Upper lobe of left lung (tissue), 6 donors: ENCODE measurements at places on chromosomes 2 and 18. TPM values are rescaled to one million over a fixed set of nuclear protein-coding genes. Genes with fewer than 3 reads are reported as not detected.

The PGAP1 gene
- 8.6 TPM for total RNA-seq

The BCL2L11 gene
- 14.8 TPM for total RNA-seq

The C2orf72 gene
- 0.84 TPM for total RNA-seq

The SPR gene
- 27.0 TPM for total RNA-seq

The TXNDC2 gene
- not detected for total RNA-seq

The ATP8B1 gene
- 36.5 TPM for total RNA-seq

The DNAH6 gene
- 4.0 TPM for total RNA-seq

The STAM2 gene
- total RNA-seq: 27.5 TPM

The MAB21L4 gene
- total RNA-seq: 33.8 TPM

The FRZB gene
- 4.0 TPM for total RNA-seq

The LONRF2 gene
- total RNA-seq: 3.4 TPM

The ITPRIPL1 gene
- 1.2 TPM for total RNA-seq

The RAPGEF4 gene
- 12.7 TPM for total RNA-seq

GRCh38 chr2:43088143-43089073 lies 138.0 kb downstream of the ZFP36L2 start:
- DNase-seq: no peak

GRCh38 chr2:181900007-181900651 lies 8.6 kb downstream of the ITPRID2 start:
- DNase-seq: no peak

DNA sequence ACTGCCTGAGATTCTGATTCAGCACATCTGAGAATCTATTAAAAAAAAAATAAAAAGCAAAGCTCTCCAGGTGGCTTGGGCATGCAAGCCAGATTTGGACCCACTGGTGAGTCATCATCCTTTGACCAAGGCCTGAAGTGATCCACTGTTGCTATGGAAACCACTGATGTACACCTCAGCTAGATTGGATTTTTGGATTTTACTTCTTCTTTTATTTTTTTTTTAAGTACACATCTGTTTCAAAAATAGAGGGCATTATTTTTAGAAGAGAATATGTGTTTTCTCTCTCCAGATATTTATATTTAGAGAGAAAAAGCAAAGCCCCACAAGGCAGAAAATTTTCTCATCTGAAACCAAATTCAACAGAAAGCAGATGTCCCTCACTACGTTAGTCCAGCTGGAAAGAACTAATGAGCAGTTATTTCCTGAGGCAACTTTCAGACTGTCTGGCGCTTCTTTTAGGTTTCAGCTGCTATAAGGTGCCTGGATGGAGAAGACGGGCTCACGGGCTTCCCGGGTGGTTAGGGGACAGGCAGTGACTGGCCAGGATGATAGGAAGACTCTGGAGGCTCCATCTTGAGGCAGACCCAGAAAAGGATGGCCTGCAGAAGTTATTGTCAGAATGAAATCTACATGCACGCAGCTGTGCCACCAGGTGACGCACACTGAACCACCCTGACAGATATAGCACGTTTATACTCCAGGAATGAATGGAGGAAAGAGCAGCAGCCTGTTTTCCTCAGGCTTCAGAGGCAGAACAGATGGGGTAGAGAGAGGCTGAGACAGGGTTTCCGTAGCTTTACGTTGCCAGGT lies 50.5 kb downstream of the MRPL35 start:
- DNase-seq: no peak

- DNase-seq: no peak
These were observed 406.1 kb upstream of the SOX11 start for GRCh38 chr2:5285872-5286769.

- no peak for DNase-seq
These were observed 216.4 kb downstream of the STK39 start for GRCh38 chr2:168030862-168031624.

- DNase-seq: no peak
These were observed 14.4 kb upstream of the BZW1 start for GRCh38 chr2:200797242-200797770.

GRCh38 chr18:32093102-32093511 lies 1.4 kb downstream of the RNF138 start:
- peak; percentile 67 for DNase-seq

DNA sequence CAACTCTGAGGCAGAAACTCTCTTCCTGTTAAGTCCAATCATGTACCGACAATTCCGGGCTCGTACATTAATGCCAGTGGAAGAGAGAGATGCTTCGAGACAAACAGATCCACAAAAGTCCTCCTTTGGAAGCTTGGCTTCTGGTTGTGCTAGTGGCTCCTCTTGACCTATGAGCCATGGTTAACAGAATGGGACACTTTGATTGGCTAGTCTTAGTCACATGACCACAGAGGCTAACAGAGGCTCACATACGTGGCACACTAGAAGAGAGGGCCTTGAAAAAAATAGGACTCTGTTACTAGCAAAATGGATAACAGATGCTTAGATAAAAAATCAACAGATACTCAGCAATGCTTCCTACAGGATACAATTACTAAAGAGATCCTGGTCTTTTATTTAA lies 1211.9 kb upstream of the GYPC start:
- DNase-seq: no peak

GRCh38 chr18:63137999-63138435 lies 181.6 kb downstream of the BCL2 start:
- peak; percentile 31 for DNase-seq

- no peak for DNase-seq
These were observed 1864.8 kb upstream of the LRRTM1 start for GRCh38 chr2:82169379-82169778.

- DNase-seq: no peak
These were observed 243.9 kb upstream of the LRRTM1 start for GRCh38 chr2:80548469-80548868.

- no peak for DNase-seq
These were observed 113.6 kb downstream of the MSH2 start for GRCh38 chr2:47516360-47517104.

DNA sequence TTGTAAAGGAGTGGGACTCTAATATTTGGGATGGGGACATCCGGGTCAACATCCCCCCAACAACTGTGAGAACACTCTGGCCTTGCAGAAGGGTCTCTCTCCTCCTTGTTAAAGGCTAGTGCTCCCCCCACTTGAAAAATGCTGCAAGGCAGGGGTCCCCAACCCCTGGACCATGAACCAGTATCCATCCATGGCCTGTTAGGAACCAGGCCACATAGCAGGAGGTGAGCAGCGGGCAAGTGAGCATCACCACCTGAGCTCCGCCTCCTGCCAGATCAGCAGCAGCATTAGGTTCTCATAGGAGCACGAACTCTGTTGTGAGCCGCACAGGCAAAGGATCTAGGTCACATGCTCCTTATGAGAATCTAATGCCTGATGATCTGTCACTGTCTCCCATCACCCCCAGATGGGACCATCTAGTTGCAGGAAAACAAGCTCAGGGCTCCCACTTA lies 243.9 kb upstream of the ID2 start:
- DNase-seq: no peak

- DNase-seq: no peak
These were observed 112.8 kb downstream of the NBAS start for GRCh38 chr2:15448250-15448839.

- DNase-seq: no peak
These were observed 28.8 kb downstream of the MAP3K2 start for GRCh38 chr2:127358971-127359370.

GRCh38 chr18:25181581-25181980 lies 170.4 kb downstream of the ZNF521 start:
- DNase-seq: no peak

- DNase-seq: no peak
These were observed 160.6 kb upstream of the OSR1 start for GRCh38 chr2:19519045-19519444.

- no peak for DNase-seq
These were observed 18.7 kb downstream of the ANO7 start for GRCh38 chr2:241207151-241207550.

- peak; percentile 63 for DNase-seq
These were observed 54.1 kb downstream of the ATP8B1 start for GRCh38 chr18:57748770-57749603.

DNA sequence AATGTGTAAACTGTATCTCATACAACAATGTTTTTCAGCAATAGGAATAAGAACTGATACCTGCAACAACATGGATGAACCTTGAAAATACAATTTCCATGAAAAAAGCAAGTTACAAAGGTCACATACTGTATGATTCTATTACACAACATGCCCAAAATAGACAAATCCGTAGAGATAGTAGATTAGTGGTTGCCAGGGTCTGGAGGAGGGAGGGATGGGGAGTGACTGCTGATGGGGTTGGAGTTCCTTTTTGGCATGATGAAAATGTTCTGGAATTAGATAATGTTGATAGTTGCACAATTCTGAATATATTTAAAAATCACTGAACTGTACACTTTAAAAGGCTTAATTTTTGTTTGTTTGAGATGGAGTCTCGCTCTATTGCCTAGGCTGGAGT lies 33.8 kb downstream of the UBXN4 start:
- no peak for DNase-seq

GRCh38 chr2:8310557-8311455 lies 371.1 kb upstream of the ID2 start:
- DNase-seq: no peak

GRCh38 chr18:5979176-5979888 lies 84.0 kb upstream of the TMEM200C start:
- DNase-seq: no peak

DNA sequence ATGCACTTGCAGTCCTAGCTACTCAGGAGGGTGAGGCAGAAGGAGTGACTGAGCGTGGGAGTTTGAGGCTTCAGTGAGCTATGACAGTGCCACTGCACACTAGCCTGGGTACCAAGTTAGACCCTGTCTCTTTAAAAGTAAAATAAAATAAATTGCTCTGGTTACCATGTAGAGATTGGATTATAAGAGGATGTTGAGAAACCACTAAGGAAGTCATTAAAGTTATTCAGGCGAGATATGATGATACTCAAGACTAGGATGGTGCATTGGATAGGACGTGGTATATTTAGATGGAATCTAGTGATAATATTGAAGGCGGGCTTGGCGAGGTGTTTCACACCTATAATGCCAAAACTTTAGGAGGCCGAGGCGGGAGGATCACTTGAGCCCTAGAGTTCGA lies 50.6 kb downstream of the BMPR2 start:
- no peak for DNase-seq

DNA sequence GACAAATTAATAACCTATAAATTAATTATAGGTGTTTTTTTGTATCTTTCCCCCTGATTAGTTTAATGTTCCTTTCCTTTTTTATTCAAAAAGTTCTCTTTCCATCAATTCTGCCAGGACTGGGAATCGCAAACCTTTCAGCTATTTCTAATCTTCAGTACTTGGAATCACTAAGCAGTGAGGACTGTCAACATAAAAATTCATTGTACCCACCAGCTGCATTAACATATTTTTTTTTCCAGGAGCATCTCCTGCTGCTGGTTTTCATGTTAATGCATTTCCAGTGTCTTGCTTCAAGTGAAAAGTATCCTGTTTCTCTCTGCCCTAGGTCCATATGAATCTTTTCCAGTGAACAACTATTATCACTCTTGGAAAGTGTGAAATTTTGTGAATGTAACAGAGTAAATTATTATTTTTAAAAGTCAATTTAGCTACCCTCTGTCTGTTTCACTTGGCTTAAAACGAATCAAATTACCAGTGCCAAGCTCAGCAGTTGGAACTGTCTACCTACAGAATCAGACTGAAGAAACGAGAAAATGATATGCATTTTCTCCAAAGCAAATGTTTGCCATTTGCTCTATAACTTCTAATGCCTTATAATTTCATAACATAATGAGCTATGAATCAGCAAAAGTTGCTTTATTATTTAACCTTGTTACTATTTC lies 804.4 kb downstream of the EPHA4 start:
- no peak for DNase-seq

GRCh38 chr2:59787095-59787494 lies 766.4 kb downstream of the BCL11A start:
- DNase-seq: no peak

DNA sequence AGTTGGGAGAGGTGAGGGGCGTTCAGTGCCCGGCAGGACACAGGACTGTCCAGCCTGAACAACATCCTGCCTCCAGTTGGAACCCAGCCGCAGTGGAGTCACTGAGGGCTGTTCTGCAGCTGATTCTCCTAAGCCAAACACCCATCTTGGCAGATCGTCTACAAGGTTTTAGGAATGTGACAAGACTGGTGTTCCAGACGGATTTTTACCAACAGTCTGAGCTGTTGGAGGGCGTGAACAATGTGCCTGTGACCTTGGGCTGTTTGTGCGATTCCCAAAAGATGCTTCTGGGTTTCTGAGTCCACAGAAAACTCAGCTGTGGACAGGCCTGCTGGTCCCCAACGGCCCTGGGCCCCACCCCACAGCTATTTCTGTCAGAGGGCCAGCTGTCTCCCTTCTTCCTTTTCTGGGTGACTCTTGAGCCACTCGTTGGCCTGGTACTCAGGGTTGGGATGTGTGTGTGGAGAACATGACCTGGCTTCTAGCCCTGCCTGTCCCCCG lies 5.7 kb downstream of the LRRFIP1 start:
- DNase-seq: no peak

DNA sequence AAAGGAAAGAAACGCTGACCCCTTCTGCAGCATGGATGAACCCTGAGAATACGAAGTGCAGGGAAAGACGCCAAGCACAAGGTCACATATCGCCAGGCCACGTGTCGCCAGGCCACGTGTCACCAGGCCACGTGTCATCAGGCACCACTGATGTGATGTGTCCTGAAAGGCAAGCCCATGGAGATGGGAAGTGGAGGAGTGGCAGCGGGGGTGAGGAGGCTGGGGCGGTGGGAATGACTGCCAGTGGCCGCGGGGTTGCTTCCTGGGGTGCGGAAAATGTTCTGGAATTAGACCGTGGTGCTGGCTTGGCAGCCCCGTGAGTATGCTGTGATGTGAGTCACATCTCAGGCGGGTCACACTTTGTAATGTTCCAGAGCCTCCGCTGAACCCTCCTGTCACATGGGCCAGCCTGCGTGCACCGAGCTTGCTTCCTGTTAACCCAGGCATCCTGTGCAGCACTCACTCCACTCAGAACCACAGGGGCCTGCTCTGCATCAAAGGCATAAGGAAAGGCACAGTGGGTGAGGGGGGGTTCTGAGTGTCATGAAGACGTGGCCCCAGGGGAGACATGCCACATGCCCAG lies 39.0 kb downstream of the SLC66A2 start:
- DNase-seq: peak; percentile 60

DNA sequence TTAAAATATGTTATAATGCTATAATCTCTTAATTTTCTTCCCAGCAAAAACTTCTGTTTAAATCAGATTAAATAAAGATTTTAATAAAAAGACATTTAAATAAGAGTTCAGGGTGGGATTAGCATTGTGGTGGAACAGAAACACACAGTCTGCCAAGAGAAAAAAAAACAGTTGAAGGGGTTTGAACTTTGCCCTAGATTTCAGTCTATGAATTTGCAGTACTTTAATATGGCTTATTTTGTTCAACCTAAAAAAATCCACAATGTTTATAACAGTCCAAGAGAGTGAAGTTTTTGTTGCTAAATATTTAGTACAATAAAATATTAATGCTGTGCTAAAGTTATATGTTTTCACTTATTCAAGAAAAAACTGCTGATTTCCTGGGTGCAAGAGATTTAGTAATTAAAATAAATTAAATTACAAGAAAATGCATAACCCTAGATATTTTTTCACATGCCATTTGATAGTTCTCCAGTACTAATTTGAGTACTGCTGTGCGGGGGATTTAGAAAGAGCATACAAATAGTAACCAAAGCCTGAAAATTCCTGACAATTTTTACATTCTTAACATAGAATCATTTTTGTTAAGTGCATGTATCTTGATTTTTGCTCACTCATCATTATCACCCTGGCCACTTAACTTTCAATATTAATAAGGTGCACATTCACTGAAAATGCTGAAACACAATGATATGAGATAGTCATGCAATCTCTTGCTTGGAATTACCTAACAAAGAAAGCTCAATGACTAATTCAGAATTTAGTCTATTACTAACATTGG lies 52.6 kb downstream of the SLC40A1 start:
- DNase-seq: no peak

GRCh38 chr18:36942264-36942663 lies 113.3 kb downstream of the KIAA1328 start:
- no peak for DNase-seq
